ENCODE measurements at places on chromosomes 3 and 15. TPM values are rescaled to one million over a fixed set of nuclear protein-coding genes. Genes with fewer than 3 reads are reported as not detected.

DNA sequence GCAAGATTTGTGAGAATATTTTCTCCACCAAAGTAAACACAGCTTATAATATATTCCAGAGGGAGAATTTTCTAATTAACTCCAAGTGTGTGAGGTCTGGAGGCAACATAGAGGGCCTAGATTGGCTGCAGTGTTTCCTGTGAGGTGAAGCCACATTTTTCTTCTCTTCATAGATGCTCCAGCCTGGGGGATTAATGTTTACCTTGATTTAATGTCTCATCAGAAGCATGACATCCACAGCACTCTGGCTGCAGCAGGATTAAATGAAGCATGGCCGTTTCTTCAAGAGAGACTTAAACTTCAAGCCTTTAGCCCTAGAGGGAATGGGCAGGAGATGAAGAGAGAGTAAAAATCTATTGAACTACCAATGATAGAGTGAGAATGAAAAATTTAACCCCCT is 137.9 kb upstream of the ZBTB20 start:
- no peak overlapping the region for H3K27ac ChIP-seq
- no peaks in the 10 kb centered on the region for H3K27me3 ChIP-seq
- H3K36me3 ChIP-seq: no peaks in the 10 kb centered on the region
- DNase-seq: no peak

GRCh38 chr3:142501004-142501926 is 53.4 kb upstream of the XRN1 start:
- DNase-seq: no peak
- no peak overlapping the region for H3K4me3 ChIP-seq
- H3K27ac ChIP-seq: peak overlapping the region; percentile 73
- no peaks in the 10 kb centered on the region for H3K27me3 ChIP-seq
- peaks cover 23% of the 10 kb centered on the region for H3K4me1 ChIP-seq

Gene EPHA3
- 0.87 TPM for total RNA-seq

GRCh38 chr3:138862924-138863775 is 28.4 kb upstream of the PIK3CB start:
- peak overlapping the region; percentile 3 for H3K27ac ChIP-seq
- DNase-seq: peak; percentile 24
- H3K36me3 ChIP-seq: no peaks in the 10 kb centered on the region
- H3K4me1 ChIP-seq: peaks cover 29% of the 10 kb centered on the region

DNA sequence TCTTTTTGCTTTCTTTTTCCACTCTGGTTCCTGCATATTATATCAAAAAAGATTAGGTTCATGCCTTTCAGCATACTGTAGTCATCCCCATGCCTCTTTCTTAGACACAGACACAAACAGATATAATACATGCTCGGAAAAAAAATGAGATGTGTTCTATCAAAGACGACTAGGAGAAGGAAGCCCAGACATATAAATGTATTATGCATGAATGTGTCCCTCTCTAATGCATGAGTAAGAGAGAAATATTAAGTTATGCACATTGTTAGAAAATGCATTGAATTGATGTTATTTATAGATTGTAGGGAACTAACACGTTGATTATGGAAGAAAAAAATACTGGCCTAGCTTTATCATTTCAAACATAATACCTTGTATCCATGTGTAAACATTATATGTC is 252.4 kb upstream of the BCHE start:
- no peak for DNase-seq
- no peak overlapping the region for H3K27ac ChIP-seq
- H3K4me1 ChIP-seq: no peaks in the 10 kb centered on the region
- H3K36me3 ChIP-seq: no peaks in the 10 kb centered on the region
- H3K27me3 ChIP-seq: peaks cover 7% of the 10 kb centered on the region
